ENCODE measurements at places on chromosomes 4 and X.

- no peak for DNase-seq
These were observed 83.2 kb downstream of the SHROOM3 start for GRCh38 chr4:76518241-76518640.

DNA sequence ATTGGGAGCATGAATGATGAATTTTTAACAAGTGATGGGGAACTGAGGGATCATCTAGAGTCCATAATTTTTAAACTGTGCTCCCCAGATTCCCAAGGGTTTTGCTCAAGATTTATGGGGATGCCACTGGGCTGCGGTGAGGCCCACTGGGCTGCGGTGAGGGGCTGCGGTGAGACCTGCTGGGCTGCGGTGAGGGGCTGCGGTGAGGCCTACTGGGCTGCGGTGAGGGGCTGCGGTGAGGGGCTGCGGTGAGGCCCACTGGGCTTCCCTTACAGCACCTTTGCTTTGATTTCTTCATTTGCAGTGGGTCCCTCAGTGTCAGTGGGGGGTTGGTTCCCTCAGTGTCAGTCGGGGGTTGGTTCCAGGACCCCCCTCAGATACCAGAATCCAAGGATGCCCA lies 47.4 kb upstream of the ATOH1 start:
- no peak for DNase-seq

DNA sequence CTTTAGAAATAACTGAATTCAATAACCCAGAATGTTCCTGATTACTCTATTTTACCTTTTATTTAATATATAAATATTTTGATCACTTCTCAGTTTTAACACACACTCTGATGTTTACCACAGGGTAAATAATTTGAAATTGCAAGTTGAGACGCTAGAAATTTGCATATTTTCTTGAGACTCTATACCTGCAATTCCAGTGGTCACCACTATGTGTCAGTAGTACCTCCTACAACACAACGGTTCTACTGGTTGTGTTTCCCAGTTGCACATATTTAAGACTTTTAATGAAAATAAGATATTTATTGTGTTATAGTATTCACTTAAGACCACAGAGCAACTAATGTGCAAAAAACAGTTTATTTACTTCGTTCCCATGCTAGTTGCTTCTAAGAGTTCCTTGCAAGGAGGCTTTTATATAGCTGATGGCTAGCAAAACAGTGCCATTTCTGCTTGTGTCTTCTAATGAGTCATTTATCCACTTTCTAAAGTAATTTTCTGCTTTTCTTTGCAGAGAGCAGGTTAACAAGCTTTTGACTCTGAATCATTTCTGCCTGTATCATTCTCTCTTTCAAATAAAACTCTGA lies 98.9 kb upstream of the PDLIM3 start:
- DNase-seq = no peak

GRCh38 chr4:152392079-152392478 lies 143.8 kb downstream of the FBXW7 start:
- DNase-seq = no peak

DNA sequence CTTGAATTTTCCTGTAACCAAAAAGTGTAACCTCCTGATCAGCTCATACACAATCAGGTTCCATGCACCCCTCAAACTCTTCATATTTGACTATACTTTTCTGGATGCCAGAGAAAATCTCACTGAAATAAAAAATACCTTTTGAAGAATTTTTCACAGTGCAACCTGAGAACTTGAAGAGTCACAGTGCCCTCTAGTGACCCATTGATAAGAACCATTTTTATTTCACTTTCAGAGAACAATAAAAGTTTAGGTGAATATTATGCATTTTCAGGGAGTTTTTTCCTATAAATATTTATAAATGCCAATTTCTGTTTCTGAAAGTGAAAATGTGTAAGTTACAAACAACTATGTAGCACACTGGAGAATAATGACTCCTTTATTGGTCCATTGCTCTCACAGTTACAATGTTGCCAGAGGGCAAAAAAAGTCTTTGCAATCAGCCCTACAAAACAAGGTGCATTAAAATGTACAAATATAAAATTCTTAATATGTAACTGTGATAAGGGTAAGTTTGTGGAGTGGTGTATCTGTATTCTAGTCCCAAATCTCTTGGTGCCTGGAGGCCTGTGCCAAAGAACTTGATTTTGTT lies 153.6 kb upstream of the INTU start:
- no peak for DNase-seq

- DNase-seq = no peak
These were observed 143.5 kb upstream of the GALNT7 start for GRCh38 chr4:173025131-173025530.

DNA sequence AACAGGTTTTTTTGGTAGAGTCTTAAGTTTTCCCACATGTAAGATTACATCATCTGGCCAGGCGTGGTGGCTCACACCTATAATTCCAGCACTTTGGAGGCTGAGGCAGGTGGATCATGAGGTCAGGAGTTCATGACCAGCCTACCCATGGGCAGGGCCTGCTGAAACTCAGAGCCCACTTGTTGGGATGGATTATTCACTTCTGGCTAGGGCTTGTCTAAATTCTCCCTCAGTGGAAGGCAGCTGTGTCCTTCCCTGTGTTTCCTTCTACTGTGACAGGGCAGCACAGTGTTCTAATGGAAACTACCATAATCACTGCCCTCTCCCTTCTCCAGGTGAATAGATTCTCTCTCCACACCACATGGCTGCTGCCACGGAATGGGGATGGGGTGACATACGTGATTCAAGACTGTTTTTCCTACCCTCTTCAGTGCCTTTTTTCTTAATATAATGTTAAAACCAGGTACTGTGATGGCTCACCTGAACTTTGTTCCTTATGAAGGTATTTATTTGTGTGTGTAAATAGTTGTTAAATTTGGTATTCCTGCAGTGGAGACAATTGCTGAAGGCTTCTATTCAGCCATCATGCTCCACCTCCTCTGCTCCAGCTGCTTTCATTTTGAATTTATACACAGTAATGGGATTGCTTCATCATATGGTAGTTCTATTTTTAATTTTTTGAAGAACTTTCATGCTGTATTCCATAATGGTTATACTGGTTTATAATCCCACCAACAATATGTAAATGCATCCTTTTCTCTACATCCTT lies 287.2 kb upstream of the HS3ST1 start:
- DNase-seq = no peak

GRCh38 chr4:139782926-139783522 lies 117.4 kb downstream of the MGST2 start:
- DNase-seq = no peak

- DNase-seq = no peak
These were observed 107.8 kb downstream of the GABRA3 start for GRCh38 chrX:152343306-152343705.

GRCh38 chrX:17009856-17010625 lies 63.6 kb downstream of the REPS2 start:
- no peak for DNase-seq
